ENCODE measurements at places on chromosomes 1 and 21.

GRCh38 chr1:240091614-240092300, at the start of gene FMN2:
Gene FMN2, plus strand, starts transcription at chr1:240091883. Its CDS starts 227 bp downstream, at chr1:240092110.
- peak; percentile 98 for DNase-seq

DNA sequence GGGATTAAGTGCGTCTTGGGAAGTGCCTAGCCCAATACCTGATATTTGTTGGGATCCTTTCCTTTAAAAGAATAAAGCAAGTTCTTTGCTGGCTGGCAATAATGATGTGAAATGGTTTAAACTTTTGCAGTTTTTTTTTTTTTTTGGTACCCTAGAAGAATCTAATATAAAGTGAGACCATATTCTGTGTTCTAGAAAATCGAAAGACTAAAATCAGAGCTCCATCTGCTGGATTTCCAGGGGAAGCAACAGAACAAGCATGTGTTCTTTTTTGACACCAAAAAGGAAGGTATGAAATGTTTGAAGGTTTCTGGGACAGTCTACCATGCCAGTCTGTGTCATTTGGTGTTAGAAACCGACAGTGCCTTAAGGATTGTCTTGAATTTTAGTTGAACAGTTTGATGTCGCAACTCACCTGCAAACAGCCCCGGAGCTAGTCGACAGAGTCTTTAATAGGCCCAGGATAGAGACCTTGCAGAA, 6.4 kb downstream of the UTP11 start:
- DNase-seq: no peak

DNA sequence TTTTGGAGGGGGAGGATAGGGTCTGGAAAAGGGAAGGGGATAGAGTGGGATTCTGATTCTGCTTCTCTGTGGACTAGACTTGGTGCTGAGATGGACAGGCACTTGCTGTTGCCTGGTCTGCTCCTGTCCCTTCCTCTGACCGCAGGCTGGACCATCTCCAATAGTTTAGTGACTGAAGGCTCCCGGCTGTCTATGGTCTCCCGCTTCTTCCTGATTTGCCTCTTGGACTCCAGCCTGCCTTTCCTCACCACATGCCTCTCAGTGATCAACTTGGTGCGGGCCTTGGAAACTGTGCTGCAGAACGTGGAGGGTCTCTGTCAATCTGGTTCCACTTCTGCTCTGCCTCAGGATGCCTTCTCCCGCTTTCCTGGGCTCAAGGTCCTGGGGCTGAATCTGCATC, 6.3 kb upstream of the ZSCAN20 start:
- no peak for DNase-seq

GRCh38 chr1:22447621-22448111, 4.0 kb upstream of the ZBTB40 start:
- no peak for DNase-seq

DNA sequence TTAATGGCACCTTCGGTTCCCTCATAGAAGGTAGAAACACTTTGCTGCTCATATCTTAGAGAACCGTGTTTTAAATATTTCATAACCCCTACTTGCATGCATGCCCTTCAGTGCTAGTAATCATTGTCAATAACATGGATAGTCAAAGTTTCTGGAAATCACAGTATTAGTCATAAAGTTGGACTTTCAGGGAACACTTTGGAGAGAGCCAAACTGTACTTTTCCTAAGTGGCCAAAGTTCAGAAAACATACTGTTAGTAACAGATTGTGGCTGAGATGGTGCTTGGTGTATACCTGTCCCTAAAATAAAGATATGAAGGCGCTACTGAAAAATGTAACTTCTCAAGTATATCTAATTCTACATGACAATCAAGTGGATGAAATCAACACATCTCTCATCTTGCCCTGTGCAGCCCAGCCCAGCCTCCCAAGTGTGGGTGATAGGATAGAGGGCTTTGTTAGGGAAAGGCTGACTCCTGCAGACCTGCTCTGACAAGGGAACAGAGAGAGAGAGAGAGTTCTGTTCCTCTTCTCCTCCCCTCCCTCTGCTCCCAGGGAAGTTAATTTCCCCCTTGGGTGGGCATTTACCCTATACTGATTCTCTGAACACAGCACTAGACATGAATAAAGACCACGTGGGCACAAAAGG, 14.4 kb downstream of the MYOC start:
- no peak for DNase-seq

DNA sequence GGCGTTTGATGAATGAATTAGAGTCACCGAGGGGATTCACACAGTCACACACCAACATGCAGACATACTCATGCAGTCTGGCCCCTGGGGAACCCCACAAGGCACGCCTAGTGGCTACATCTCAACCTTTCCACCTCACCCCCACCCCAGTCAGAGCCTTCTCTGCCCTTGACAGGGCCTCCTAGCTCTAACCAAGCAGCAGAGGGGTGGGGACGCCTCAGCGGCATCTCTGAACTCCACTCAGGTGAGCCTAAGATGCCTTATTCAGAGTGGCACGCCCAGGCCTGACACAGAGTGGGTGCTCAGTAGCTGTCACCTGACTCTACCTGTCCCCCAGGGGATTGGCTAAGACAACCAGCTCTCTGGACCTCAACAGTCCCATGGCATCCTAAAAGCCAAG, 3.7 kb upstream of the SDC3 start:
- DNase-seq: no peak

DNA sequence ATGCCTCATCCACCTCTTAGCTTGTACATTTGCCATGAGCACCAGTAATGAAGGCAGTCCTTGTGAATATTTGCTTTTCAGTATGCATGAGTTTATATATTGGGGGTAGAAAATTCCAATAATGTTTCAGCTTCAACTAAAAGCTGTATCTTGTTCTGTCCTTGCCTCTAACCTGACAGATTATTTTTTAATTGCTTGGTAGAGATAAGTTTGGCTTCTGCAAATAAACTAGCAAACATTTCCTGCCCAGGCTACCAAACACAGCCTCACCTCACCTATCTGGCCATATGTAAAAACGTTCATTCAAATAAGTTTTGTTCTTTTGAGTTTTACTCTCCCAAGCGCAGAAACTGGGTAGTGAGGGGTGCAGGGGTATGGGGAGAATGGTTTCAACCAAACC, 75.6 kb upstream of the HOOK1 start:
- DNase-seq: no peak

DNA sequence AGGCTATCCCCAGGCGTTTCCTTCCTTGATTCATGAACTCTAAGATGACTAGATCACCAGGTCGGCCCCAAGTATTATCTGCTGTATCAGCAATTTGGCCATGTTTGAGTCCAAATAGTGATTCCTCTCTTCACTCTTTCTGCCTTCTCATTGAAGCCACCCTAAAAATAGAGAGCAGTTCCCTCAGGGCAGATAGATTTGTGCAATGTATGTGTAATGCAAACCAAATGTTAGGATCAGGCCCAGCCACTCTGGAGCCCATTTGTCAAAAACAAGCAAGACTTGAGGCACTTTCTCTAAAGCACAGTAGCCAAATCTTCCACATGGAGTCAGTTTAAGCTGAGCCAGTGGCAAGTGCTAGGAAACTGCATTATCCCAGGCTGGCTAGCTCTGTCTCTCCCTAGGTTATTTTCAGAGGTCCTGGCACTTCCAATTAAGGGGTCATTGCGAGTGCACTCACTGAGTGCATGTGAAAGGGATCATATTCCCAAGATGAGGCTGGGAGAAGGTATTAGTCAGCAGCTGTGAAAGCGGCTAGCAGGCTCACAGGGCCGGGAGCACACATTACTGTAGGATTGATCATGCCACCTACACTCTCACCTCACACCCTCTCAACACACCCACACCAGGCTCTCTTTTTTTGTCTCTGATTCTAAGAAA, 97.9 kb upstream of the RAB3GAP2 start:
- DNase-seq: peak; percentile 55

DNA sequence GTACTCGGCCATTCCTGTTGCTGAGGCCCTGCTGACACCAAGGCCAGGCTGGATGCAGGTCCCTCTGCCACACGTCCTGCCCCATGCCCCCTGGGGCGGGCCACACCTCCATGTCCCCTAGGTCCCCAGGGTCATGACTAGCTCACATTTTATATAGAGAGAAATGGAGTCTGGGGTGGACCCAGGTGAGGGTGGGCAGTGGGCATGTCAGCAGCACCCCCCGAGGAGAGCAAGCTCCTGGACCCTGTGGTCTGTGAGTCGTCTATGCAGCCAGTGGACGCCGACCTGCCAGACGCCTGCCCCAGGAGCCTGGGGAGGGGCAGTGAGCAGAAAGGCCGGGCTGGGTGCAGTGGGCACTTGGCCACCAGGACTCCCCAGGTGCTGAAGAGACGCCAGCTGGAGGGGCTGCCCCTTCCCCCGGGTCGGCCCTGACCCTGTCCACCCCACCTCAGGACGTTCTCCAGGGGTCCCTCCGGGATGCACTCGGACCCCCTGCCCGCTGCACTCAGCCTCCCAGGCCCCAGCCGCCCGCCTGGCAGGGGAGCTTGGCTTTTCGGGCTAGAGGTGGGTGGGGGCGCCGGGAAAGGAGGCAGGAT, 15.9 kb downstream of the SAMD11 start:
- DNase-seq: no peak

Data from D341Med (cell line).